Stimulated activated CD8-positive, alpha-beta memory T cell treated with anti-CD3 and anti-CD28 coated beads, Interleukin-15, amount 100 ng/mL, for 1 hour (primary cell): ENCODE measurements at places on chromosomes 6 and 20.

GRCh38 chr20:33345342-33345741 is 56.0 kb downstream of the CDK5RAP1 start:
- no peak for DNase-seq

DNA sequence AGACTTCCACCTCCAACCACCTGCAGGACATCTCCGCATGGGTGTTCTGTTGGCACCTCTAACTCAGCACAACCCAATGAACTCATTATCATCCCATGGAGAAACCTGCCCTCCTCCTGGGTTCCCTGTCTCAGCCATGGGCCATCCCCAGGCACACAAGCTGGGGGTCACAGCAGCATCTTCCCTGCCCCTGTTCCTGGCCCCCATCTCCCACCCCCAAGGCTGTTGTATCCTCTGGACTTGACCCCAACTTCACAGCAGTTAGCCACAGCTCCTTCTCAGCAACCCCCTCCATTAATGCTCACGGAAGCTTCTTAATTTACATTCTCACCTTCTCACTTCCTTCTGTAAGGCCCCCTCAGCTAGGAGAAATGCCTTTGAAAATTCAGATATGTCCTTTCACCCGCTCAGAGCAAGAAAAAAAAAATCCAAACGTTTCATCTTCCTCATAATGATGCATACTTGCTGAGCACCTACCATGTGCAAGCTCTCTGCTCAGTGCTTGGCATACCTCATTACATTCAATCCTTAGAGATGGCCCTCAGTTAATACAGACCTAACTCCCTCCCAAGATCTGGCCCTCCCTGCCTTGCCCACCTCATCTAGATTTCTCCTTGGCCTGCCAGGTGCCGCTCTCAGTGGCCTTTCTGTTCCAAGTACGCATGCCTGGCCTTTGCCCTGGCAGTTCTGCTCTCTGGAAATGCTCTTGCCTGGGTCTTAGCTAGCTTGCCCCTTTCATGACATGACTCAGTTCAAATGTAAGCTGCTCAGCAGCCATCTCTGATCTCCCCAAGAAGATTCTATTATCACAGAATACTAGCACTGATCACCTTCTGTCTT is 2.5 kb upstream of the NELFCD start:
- no peak for DNase-seq

DNA sequence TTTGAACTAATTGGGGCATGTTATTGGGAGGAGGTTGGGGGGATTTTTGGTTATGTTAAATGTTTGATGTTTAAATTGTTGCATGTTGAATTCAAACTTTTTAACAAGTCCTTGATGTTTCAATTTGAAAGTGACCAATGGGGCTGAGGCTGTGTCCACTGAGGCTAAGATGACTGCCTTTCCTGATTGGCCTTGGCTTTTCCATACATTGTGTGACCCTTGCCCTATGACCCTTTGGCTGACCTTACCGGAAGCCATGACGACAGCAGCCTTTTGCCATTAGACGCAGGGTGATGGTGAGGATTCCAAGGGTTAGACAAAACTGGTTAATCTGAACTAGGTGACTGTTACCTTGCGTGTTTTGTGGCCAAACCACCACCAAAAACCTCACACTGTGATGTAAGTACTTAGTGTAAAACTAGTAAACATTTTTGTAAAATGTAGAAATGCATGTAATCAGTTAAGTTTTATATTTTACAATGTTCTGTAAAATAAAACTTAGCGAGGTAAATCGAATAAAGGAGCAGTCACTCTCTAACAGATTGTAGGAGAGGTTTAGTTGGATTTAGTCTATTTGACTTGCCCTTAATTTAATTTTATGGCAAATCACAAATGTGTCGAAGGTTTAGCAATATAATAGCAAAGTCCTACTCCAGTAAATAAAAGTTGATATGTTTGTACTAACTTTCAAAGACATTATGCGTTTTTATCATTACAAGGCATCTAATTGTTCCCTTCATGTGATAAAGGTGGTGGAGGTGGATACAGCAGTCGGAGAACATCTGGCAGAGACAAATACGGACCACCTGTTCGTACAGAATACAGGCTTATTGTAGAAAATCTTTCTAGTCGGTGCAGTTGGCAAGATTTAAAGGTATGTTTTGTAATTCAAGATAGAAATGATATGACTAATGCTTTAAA is 1.6 kb downstream of the SRSF6 start:
- no peak for DNase-seq

GRCh38 chr6:27617046-27617687 is 144.3 kb upstream of the ZNF184 start:
- DNase-seq, result no peak

GRCh38 chr6:143822584-143823024 is 20.5 kb upstream of the LTV1 start:
- no peak for DNase-seq

DNA sequence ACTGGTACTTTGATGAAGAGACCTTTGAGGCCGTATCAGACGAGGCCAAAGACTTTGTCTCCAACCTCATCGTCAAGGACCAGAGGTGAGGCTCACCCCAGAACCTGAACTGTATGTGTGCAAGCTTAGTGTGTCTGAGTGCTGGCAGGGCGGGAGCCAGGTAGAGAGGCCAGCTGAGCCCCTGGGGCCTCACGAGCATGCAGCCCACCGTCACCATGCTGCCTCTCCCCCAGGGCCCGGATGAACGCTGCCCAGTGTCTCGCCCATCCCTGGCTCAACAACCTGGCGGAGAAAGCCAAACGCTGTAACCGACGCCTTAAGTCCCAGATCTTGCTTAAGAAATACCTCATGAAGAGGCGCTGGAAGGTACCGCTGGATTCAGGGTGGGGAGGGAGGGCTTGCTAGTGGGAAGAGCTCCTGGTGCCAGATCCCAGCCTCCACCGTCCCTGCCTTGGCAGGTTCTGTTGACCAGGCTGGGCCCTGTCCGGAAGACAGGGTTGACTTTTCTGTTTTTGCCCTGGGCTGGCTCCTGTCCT is 12.7 kb downstream of the MYLK2 start:
- DNase-seq, result no peak

- no peak for DNase-seq
These were observed 9.9 kb downstream of the SNTA1 start for GRCh38 chr20:33433465-33434234.

GRCh38 chr6:83613378-83613777 is 95.5 kb downstream of the SNAP91 start:
- DNase-seq, result no peak

DNA sequence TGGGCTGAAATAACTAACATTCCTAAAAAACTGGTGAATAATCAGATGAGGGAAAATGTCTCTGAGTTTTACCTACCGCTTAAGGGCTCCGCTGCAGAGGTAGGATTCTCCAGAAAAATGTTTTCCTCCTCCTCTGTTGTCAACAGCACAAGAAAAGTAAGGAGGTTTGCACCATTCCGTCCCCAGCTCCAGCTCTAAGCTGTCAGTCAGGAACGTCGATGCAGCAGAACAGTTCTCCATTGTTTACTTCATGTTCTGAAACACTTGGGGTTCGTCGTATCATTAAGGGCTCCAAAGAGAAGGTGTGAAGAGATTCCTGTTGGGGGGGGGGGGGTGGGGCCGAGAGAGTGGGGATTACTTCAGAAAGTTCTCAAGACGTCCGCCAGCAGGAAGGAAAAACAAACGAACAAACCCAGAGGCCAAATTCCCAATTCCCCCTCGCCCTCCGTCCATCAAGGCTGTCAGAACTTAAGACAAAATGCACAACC is 734 bp downstream of the MMS22L start:
- DNase-seq, result no peak

- DNase-seq, result no peak
These were observed 53.5 kb upstream of the UNC93A start for GRCh38 chr6:167237438-167238145.

GRCh38 chr6:75077701-75078100 is 128.2 kb downstream of the COL12A1 start:
- no peak for DNase-seq

DNA sequence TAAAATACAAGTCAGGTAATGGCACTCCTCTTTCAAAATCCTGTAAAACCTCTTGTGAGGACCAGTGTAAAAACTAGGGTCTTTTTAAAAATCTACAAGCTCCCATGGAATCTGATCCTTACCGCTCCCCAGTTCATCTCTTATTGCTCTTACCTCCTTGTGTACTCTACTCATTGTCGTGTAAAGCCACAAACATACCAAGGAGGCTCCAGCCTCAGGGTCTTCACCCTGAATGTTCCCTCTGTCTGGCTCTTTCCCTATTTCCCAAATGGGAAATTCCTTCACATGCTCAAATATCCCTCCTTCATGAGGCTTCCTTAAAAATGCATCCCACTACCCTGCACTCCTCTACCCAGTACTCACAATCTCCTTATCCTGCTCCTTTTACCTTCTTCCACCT is 67.1 kb downstream of the TASP1 start:
- no peak for DNase-seq

- DNase-seq, result no peak
These were observed 675.9 kb upstream of the CITED2 start for GRCh38 chr6:140050101-140050995.
